ENCODE measurements at places on chromosomes 11 and 22.

GRCh38 chr22:35873426-35873825, 155.2 kb downstream of the RBFOX2 start:
- no peak for DNase-seq

DNA sequence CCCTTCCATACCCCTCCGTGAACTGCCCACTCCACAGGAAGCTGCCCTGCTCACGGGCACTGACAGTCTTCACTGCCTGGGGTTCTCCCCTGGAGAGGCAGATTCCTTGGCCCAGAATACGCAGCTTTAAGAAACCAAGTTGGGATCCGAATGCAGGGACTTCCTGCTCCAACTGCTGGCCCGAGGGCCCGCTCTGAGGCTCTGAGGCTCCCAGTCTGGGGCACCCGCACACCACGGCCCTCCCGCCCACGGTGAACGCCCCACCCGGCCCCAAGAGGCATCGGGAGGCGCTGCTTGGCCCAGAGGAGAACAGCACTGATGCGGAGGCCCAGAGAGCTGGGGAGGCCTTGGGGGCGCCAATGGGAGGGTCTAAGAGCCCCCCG, 42.3 kb downstream of the IGF2 start:
- DNase-seq, result no peak

GRCh38 chr11:81787584-81788049, 946.0 kb downstream of the FAM181B start:
- DNase-seq, result peak; percentile 45

- no peak for DNase-seq
Observed at GRCh38 chr11:128346804-128347203, 240.6 kb downstream of the ETS1 start.

Measured in activated CD8-positive, alpha-beta T cell treated with anti-CD3 and anti-CD28 coated beads, Interleukin-2, amount 10 ng/mL, durations not matched to agents 7 days and 5 days (primary cell).